ENCODE measurements at places on chromosomes 16 and 17.

GRCh38 chr16:67953641-67954375 lies 9.9 kb upstream of the LCAT start:
- no peak for DNase-seq

GRCh38 chr16:4369007-4369733 lies 2.5 kb upstream of the VASN start:
- no peak for DNase-seq

GRCh38 chr17:61457226-61457983 lies 5.2 kb downstream of the TBX4 start:
- DNase-seq, result no peak

DNA sequence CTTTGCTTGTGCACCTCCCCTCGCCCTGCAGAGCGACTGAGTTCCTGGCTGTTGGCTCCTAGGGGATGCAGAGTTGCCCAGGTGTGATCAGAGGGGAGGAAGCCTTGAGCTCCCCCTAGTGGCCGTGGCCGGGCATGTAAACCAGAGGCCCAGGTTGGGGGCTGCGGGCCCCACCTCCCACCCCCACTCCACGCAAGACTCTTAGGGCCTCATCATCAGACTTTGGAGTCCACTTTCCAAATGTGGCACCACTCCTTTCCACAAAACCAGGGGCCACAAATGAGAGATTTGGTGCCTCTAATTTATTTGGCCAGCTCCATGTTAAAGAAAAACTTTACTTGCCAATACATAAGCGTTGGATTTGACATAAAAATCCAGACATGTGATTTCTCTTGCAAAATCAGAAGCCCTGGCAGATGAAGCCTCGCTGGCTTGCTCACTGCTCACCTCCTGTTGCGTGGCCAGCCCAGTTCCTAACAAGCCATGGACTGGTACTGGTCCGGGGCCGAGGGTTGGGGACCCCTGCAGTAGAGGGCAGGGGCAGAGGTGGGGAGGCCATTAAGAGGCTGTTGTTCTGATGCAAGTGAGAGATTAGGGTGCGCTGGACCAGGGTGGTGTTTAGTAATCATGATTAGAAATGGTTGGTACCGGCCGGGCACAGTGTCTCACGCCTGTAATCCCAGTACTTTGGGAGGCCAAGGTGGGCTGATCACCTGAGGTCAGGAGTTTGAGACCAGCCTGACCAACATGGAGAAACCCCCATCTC lies 28.7 kb upstream of the GAS7 start:
- peak; percentile 59 for DNase-seq

- DNase-seq, result no peak
Observed at GRCh38 chr17:37384560-37385149, 8.9 kb downstream of the C17orf78 start.

DNA sequence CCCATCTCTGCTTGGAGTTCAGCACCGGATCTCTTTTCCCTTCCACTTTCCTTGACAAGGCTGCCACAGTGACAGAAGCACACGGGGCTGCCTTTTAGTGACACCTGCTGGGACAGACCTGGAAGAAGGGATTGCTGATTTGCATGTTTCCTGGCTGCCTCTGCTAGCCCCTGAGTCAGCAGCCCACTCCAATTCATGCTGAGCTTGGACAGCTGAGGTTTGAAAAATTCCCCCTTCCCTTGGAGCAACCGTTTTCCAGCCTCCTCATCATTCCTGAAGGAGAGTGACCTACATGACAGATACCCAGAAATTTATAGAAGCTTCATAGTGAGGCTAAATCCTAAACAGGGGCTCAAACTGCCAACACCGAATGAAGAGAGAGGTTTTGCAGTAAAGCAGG lies 18.8 kb upstream of the RBL2 start:
- DNase-seq, result no peak

Measured in dorsolateral prefrontal cortex (tissue), 122 donors.